Activated CD8-positive, alpha-beta memory T cell treated with anti-CD3 and anti-CD28 coated beads, Interleukin-2, amount 10 ng/mL, durations not matched to agents 7 days and 5 days (primary cell): ENCODE measurements at places on chromosomes 2 and 18. TPM values are rescaled to one million over a fixed set of nuclear protein-coding genes. Genes with fewer than 3 reads are reported as not detected.

DNA sequence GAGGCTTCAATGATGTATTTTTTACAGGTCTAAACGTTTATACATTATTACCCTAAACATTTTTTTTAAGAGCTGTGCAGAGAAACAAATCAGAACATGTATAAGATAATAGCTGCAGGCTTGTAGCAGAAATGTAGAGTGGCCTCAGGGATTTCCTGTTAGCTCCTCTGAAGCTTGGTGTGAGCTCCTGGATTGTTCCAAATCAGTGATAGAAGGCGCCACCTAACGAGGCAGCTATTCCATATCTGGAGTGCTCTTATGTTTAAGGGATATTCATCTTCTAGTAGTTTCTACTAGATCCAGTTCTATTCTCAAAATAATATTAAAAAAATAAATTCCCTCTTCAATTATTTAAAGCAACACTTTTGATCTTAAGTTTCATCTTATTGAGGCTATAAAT is 93.1 kb downstream of the LRP1B start:
- DNase-seq, result no peak

GRCh38 chr18:37657493-37657892 is 91.9 kb upstream of the CELF4 start:
- no peak for DNase-seq

DNA sequence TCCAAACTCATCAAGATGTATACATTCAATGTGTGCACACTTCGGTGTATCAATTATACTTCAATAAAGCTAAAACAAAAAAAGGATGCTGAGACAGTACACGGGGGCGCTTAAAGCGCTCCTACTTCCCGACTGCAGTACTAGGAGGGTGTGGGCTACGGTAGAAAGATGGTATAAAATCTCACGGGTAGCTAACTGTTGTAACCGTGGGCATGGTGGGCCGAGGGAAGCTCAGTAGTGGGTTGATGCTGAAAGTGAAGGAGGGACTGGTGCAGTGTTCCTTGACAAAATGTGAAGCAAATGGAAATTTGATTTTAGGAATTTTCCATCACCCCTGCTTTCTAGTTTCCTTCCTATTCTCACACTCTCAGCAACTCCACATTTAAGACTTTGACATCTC is 42.6 kb upstream of the DARS1 start:
- no peak for DNase-seq

DNA sequence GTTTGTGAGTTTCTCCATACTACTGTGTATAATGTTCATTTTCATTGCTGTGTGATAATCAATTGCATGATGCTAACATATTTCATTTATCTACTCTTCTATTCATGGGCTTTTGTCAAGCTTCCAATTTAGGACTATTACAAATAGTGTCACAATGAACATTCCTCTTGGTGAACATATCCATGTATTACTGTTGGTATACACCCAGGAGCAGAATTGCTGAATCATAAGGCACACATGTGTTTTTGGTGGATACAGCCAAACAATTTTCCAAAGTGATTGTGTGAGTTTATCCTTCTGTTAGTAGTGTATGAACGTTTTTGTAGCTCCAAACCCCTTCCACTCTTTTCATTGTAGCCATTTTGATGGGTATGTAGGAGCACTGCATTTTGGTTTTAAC is 101.6 kb upstream of the COPS8 start:
- no peak for DNase-seq

FOXD4L1 gene
- total RNA-seq, result 0.47 TPM
